Epithelial cell of proximal tubule (primary cell): ENCODE measurements at places on chromosomes 16 and 17. TPM values are rescaled to one million over a fixed set of nuclear protein-coding genes. Genes with fewer than 3 reads are reported as not detected.

The TTC19 gene
- total RNA-seq = 59.8 and 61.9 TPM in 2 replicates

The SNX11 gene
- 11.6 and 18.5 TPM in 2 replicates for total RNA-seq

The RAPGEFL1 gene
- 2.1 and 2.8 TPM in 2 replicates for total RNA-seq

The KIF18B gene
- 22.5 and 26.3 TPM in 2 replicates for total RNA-seq

The OTOP3 gene
- total RNA-seq = not detected in 2 replicates

The TBC1D3G gene
- not detected in 2 replicates for total RNA-seq

The CES5A gene
- total RNA-seq = not detected in 2 replicates

The MSRB1 gene
- total RNA-seq = 8.6 and 22.0 TPM in 2 replicates
